Fibroblast of skin of right biceps (primary cell): ENCODE measurements at places on chromosomes 1 and 21.

- peak; percentile 10 for DNase-seq
These were observed 328.9 kb downstream of the NUF2 start for GRCh38 chr1:163650624-163651023.

DNA sequence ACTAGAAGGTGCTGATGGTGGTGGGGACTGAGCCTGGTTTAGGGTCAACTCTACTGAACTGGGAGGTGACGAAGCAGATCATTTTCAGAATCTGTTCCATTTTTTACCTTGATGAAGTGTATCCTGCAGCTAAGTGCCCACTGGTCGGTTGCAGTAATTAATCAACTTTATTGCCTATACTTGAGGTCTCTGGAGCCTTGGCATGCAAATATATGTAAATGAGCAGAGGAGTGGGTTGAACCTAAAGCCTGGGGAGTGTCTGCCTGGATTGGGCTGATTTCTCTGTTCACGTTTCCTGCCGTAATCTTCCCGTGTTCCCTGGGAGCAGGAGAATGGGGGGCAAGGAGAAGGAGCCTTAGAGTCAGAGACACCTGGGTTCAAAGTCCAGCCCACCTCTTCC, 286.8 kb downstream of the PTPRU start:
- no peak for DNase-seq

- peak; percentile 46 for DNase-seq
These were observed 10.7 kb upstream of the PTBP2 start for GRCh38 chr1:96710708-96711477.

- peak; percentile 22 for DNase-seq
These were observed 7.3 kb downstream of the SYTL1 start for GRCh38 chr1:27348861-27349783.

DNA sequence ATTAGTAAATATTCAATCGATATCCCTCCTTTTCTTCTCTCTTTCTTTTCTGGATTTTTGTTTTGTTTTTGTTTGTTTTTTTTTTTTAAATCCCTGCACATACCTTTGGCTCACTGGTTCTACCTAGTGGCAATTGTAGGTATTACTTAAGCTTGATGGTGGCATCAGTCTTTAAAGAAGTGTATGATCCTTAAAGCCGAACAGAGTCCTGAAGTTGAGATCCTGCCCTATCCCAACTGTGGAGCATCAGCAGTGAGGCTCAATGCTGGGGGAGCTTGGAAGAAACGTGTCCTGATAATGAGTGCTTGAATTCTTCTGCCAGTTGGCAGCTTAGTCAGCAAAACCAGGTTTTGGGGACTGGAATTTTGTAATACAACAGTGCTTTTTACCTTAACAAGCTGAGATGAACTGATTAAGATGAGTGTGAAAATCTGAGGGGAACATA, 60.8 kb downstream of the FASLG start:
- peak; percentile 33 for DNase-seq

DNA sequence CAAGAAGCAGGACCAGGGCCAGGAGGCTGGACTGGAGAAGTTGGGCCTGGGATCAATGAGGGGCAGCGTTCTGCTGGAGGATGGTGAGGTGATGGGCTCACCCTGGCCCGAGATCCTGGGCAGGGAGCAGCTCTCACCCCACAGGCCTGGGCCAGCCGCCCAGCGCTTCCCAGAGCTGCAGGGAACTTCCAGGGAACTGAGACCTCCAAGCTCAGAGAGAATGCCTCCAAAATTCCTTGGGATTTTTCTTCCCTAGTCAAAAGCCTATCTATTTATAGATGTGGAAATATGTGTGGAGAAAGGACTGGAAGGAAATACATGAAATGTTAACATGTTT, 121.2 kb downstream of the SPSB1 start:
- peak; percentile 89 for DNase-seq

DNA sequence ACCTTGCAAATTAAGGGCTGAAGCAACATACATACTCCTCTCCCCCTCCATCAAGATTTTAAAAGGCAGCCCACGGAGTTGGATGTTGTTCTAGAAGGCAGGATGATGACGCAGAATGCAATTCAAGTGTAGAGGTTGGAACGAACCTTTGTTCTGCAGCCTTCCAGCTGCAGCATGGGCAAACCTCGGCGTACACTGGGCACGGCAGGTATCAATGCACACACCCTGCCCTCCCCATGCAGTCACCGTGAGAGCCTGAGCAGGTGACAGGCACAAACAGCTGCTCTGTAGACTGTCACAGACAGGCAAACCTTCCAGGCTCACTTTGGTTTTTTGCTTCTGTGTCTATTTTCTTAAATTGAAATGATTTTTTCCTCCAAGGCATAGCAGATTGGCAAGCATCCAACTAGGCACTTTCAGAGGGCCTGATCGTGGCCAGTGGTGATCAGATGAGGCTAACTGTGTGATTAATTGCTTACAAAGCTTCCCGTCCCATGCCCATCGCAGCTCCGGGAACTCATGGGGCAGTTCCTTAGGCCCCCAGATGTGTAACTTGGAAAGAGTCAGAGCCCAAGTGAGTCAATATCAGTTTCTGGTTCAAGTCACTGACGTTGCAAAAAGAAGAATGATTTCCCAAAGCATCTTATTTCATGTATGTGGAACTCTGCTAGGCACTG, 82.3 kb downstream of the ITPKB start:
- peak; percentile 73 for DNase-seq

- DNase-seq: peak; percentile 95
These were observed 57.5 kb downstream of the MAP3K7CL start for GRCh38 chr21:29187944-29188343.

DNA sequence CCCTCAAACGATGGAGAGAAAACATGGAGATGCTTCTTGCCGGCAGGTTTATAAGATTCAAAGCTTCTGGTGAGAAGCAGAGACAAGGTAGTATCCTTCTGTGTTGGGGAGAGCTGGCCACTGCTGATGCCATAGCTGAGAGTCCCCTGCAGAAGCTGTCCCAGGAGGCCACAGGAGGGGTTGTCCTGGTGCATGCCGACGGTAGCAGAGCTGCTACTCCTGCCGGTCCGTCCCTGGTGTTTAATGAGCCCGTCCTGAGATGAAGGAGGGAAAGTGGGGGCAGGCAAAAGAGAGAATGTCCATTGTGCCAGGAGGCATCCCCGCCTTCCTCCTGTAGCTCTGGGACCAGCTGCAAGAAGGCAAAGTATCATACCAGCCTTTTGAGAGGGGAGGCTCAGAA, 10.4 kb upstream of the C2CD2 start:
- DNase-seq: no peak

DNA sequence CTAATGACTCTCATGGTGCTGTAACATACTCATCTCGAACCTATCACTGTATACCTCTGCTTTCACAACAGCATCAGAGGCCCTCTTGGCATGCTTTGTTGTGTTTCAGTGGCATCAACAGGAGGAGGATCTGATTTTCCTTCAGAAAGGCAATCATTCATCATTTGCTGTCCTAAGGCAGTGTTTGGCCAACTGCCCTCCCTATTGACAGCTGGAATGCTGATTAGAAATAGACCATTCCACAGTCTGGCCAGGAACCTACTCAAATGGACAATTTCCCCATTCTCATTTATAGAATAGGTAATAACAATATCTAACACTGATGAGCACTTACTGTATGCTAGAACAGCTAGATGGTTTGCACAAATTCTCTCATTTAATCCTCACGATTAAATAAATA, 310.6 kb upstream of the PTBP2 start:
- DNase-seq: no peak

- peak; percentile 92 for DNase-seq
These were observed 187.2 kb upstream of the PTGFR start for GRCh38 chr1:78303620-78304019.

DNA sequence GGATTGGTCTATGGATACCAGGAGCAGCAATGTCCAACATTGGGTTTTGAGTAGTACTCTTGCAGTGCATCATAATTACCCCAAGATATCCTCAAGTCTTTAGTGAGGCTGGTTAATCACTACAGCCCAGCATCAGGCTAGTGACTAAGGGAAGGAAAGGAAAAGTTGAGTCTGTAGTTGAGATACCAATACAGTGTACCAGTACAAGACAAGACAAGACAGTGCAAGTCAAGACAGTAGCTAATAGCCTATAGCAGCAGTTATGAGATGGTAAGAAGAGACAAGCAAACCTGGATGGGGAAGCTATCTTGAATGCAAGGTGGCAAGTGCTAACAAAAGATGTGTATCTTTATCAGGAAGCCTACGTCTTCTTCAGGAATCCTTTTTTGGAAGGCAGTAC, 13.3 kb upstream of the GNG12 start:
- DNase-seq: no peak

DNA sequence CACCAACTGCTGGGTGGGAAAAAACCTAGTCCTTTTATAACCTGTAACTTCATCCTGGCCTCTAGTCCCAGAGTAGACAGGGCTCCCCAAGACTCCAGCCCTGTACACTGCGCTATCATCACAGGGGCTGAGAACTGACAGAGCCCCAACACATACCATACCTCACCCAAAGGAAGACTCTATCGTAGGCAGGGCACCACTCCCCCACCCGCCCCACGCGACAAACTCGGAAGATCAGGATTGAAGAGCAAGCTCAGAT, 15.8 kb downstream of the INPP5B start:
- DNase-seq: no peak

GRCh38 chr1:54384471-54384870, 21.7 kb downstream of the SSBP3 start:
- DNase-seq: no peak

DNA sequence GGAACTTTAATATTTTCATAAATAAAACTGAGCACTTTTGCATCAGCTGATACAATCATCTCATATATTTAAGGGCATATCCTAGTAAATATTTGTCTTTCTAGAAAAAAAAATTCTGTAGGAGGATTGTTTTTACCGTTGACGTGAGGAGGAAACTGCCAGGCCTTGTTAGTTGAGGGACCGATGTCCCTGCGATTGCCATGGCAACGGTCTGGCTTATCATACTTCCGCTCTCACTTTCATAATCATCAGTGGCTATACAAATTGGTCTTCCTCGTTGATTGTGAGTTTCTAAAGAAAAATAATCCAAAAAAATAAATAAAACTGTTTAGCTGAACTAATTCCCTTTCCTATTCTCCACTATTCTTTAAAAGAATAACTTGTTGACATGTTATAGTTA, 69.3 kb upstream of the ANGPTL3 start:
- no peak for DNase-seq

DNA sequence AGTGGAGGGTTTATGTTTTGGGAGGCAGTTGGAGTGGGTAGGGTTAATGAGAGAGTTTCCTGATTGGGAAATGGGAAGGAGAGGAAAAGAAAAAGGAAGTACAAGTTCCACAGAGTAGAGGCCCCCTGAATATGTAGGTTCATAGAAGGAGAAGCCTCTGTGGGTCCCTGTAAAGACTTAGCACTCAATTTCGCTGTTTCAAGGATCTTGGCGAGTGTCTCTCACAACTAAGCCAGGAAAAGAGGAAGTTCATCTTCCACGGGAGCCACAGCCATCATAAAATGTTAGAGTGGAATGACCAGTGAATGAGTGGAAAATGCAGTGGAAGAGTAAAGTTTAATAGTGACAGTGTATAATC, 17.4 kb upstream of the DPYD start:
- DNase-seq: no peak

DNA sequence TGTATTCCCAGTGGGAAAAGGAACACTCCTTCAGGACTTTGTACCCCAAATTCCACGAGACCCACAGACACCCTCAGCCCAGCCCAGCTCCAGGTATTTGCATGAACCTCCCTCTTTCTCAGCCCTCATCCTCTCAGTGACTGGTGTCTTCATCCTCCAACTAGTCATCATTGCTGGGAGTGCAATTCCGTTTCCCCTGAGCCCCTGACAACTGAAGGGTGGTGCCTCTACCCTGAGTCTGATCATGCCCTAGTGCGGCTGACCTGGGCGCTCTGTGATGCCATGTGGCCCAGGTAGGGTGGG, 3.8 kb upstream of the ZNF692 start:
- DNase-seq: no peak

DNA sequence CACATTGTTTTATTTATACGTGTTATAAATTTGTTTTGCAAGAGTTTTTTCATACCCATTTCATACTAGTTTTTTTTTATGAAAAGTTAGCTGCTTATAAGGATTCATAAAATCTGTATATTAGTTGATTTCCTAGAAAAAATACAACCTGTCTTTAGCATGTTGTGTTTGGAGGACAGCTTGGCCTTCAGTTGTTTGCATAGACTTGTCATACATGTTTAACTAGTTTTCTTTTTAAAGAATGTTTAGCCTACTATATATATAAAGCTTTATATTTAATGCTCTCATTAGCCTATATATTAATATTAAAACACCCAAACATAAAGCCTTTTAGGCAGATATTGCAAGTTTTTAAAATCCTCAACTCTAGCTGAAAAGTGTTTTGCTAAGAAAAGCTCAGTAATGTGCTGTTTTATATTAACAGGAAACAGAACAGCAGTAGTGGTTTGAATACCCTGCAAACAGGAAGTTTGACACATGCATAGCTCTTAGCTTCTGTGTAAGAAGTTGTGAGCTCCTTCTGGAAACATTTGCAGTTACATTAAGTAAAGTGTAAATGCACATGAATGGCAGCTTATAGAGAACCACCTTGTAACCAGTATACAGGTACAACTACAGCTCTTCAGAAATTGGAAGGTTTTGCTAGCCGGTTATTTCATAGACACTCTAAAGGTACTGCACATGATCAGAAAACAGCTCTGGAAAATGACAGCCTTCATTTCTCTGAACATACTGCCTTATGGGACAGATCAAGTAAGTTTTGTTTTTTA, at the start of gene PRKACB:
Gene PRKACB, plus strand, starts transcription at position 476 of the 770 bp plus-strand sequence. Its CDS starts 91 bp downstream, at position 567.
- peak; percentile 64 for DNase-seq

DNA sequence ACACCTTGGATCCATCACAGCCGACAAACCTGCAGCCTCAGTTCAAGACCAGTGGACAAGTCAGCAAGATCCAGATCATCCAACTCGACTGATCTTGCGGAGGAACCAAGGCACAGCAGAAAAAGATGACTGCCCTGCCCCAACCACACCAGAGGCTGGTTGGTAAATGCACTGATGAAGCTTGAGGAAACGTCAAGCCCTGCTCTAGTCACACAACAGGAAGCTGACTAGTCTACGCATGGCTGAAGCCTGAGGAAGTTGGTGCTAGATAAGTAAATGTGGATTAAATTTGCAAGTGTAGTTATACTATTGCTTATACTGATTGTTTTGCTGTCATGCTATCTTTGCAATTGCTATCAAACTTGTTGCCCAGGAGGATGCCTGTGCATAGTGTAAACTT, 89.0 kb downstream of the LIPI start:
- DNase-seq: no peak

- DNase-seq: peak; percentile 36
These were observed 632 bp downstream of the PEX19 start for GRCh38 chr1:160284220-160284781.

DNA sequence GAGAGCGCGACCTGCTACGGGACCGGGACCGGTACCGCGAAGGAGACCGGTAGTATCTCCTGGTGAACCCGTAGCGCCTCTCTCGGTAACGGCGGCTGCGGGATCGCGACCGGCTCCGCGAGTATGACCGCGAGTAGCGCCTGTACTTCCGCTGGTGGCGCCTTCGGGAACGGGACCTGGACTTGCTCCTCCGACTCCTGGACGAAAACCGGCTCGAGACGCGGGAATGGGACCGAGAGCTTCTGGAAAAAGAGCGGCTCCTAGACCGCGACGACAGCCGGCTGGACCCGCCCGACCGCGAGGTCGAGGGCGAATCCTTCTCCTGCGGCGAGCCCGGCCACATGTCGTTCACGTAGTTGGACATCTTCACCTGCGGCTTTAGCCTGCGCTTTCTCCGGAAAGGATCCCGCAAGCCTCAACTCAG, 642 bp downstream of the RSRP1 start:
- peak; percentile 19 for DNase-seq
